Suppressor macrophage treated with lipopolysaccharide for 4 hours (primary cell): ENCODE measurements at places on chromosomes 6 and 20.

DNA sequence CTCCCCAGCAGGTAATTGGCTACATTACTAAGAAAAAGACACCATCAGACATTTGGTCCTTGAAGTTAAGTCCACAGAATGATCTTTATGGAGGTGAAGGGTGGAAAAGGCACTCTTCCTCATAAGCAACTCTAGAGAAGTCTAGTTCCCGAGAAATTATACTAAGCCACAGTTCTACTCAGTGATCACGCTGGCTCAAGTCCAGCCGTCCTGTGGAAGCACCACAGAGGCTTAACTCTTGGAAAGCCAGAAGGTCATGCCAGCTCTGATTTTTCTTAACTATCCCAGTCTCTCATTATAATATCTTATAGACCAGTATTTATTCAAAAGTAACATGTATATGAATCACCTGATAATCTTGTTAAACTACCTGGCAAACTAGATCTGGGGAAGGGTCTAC is 258.5 kb downstream of the EYA4 start:
- no peak for DNase-seq

DNA sequence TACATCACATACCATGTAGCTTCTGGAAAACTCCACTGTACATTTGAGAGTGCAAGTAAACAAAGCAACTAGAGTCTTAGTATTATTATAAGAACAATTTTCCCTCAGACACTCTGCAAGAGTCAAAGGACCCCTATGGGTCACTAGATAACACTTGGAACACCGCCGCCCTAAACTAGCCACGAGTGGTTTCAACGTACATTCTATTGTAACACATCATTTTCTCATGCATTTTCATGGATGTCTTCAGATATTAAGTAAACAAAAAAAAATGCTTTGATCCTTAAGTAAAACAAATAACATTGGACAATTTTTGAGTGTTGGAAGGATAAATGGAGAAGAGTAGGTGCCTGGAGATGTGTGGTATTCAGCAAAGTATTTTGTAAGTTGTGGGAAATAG is 3.2 kb upstream of the RNF146 start:
- no peak for DNase-seq

DNA sequence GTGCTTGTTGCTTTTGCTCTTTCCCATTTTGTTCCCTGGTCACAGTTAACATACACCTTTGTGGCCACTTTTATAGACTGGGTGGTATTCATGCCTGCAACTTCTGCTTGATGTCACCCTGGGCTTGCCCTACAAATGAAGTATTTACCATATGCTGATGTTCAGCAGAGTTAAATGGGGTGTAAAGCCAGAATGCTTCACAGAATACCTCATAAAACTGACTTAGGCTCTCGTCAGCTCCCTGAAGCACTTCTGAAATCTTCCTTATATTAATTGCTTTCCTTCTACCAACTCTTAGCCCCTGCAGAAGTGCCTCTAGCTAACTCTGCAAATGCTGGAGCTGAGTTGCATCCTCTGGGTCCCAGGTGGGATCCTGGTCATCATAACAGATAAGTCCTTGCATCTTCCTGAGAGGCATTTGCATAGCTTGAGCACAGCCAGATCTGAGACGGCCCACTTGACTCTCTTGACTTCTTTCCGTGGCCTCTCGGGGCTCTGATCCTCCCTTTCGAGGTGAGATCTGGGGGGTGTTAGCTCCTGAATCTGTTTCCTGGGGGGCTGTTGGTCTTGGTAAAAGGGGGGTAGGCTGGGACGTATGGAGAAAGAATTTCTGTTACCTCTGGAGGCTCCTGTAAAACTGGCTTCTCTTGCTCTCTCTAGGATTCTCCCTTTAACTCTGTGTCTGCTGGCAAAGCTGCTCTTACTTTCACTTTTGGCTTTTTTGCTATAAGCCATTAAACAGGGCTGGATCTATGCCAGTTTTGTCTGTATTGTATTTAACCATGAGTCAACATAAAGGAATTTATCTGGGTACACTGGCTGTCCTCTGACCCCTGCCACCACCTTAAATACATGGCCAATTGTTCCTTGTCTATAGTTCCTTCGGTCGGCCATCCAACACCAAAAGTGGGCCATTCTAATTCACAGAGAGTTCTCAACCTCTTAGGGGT is 223.0 kb upstream of the SYNCRIP start:
- DNase-seq: peak; percentile 10

- no peak for DNase-seq
Measured at GRCh38 chr20:39282619-39283092, 320.5 kb downstream of the DHX35 start.

DNA sequence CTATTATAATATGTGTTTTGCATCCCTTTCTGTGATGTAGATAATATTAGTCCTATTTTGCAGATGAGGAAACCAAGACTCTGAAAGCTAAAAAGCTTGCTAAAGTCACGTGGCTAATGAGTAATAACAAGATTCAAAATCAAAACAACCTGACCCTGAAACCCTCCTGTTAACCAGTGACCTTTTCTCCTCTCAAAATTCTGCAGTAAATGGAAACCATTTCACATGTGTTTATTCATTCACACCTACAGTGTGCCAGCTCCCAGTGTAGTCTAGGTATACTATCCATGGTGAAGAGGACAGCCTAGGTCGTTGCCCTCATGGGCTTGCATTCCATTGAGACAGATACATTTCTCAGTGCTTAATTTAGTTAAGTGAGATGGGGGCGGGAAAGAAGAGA is 30.6 kb upstream of the PHACTR2 start:
- DNase-seq: peak; percentile 2

- DNase-seq: no peak
Measured at GRCh38 chr6:166567107-166567506, 19.4 kb downstream of the RAMACL start.

DNA sequence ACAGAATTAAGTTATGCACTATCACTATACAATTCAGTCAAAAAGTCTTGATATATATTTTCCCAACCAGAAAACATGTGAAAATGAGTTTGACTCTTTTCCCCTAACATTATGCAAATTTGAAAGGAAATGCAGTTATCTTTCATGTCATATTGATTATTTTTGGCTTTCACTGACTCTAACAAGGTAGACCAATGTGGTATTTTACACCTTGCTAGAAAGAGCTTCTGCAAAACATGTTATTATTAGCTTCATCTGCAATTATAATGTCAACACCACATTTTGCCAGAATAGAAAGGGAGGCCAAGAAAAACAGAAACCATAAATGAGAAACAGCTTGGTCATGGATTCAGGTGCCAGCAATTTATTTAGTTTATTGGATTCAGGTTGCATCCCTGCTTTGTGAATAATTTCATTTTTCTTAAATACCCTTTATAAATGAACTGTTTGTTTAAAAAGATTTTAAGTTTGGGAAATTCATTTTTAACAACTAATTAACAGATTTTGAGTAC is 226.1 kb upstream of the GJE1 start:
- DNase-seq: no peak

GRCh38 chr20:63529861-63530787 is 7.1 kb downstream of the PTK6 start:
- DNase-seq: no peak

- DNase-seq: no peak
Measured at GRCh38 chr20:49344975-49345374, 67.1 kb upstream of the ZNFX1 start.

DNA sequence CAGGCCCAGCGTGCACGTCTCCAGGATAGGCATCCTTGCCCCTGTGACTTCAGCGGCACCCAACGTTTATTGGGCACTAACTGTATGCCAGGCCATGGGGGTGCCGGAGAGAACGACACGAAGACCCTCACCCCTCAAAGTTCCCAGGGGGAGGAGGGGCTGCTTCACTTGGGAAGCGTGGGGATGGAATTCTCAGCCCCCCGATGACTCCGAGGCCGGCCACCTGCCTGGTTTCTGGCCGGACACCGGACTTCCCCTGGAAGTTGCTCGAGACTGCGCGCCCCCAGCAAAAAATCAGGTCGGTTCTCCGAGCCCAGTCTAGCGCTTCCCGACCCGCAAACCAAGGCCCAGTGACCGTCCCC is 275 bp upstream of the MAVS start:
- no peak for DNase-seq

DNA sequence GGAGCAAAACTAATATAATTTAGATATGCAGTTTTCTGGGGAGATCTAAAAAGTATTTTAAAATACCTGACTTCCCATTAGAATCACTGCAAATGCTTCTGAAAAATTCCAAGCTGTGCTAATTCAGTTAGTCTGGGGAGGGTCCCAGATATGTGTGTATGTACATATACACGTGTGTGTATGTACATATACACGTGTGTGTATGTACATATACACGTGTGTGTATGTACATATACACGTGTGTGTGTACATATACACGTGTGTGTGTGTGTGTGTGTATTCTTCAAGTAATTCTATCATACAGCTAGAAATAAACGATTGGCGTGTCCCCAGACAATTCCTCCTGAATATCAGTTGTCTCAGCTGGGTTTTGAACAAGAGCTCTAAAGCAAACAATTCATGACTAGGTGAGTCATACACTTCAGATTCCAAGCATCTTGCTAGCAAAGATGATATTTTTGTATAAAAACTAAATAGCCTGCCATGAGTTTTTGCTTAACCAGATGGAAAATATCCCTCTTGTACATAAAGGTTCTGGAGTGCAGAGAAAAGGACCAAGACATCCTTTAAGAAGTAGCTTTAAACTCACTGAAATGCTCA is 58.2 kb downstream of the SPACA1 start:
- DNase-seq: no peak

DNA sequence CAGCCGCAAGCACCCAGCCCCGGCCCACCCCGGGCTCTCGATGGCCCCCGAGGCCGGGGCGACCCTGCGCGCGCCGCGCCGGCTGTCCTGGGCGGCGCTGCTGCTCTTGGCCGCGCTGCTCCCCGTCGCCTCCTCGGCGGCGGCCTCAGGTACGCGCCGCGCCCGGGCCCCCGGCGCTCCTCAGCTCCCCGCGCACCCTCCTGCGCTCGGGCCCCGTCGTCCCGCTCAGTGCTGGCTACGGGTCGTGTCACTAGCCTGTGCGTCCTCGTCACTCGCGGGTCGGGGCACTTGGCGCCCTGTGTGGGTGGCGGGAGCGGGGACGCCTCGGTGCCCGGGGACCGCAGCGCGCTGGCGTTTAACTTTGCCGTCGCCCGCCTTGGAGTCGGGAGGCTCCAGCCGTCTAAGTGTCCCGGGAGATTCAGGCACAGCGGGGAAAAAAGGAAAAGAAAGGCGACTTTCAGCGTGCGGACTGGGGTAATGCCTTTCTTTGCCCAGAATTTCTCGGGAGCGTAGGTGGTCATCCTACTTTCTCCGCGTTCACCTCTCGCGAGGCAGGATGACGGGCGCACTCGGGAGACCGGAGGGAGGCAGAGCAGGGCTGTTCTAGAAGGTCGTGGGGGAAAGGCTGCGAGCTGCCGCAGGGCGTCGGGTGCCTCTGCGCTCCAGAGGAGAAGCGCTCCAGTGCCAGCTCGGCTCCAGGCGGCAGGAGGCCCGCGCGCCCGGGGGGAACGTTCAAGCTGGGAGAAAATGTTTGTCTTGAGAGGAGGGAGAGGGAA is 545 bp downstream of the FNDC1 start:
- peak; percentile 13 for DNase-seq

GRCh38 chr6:106442395-106442794 is 81.9 kb downstream of the CRYBG1 start:
- no peak for DNase-seq

GRCh38 chr6:14934013-14934412 is 311.9 kb upstream of the JARID2 start:
- no peak for DNase-seq
